ENCODE measurements at places on chromosomes 6 and 20. TPM values are rescaled to one million over a fixed set of nuclear protein-coding genes. Genes with fewer than 3 reads are reported as not detected.

DNA sequence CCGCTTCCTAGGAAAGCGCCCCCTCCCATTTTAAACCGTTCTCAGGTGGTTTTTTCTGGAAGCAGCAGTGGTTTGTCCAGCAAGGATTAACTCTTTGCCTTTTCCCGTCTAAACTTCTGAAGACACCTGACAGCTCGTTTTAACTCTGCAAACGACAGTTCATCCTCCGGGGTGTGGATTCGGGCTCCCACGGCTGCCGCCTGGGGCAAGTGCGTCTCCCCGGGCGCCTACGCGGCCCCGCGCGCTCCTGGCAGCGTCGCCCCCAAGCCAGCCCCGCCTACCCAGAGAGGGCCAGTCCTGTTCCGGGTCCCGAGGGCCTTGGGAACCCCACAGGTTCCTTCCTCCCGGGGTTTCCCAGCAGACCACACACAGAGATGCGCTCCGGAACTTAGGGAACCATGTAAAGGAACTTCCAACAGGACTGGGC lies 54.4 kb downstream of the PRR18 start:
- H3K36me3 ChIP-seq: no peaks in the 10 kb centered on the region
- H3K27me3 ChIP-seq: peaks cover 29% of the 10 kb centered on the region
- H3K4me3 ChIP-seq: peak overlapping the region; percentile 49
- H3K4me1 ChIP-seq: peaks cover 26% of the 10 kb centered on the region
- H3K27ac ChIP-seq: no peak overlapping the region
- no peak for DNase-seq

DNA sequence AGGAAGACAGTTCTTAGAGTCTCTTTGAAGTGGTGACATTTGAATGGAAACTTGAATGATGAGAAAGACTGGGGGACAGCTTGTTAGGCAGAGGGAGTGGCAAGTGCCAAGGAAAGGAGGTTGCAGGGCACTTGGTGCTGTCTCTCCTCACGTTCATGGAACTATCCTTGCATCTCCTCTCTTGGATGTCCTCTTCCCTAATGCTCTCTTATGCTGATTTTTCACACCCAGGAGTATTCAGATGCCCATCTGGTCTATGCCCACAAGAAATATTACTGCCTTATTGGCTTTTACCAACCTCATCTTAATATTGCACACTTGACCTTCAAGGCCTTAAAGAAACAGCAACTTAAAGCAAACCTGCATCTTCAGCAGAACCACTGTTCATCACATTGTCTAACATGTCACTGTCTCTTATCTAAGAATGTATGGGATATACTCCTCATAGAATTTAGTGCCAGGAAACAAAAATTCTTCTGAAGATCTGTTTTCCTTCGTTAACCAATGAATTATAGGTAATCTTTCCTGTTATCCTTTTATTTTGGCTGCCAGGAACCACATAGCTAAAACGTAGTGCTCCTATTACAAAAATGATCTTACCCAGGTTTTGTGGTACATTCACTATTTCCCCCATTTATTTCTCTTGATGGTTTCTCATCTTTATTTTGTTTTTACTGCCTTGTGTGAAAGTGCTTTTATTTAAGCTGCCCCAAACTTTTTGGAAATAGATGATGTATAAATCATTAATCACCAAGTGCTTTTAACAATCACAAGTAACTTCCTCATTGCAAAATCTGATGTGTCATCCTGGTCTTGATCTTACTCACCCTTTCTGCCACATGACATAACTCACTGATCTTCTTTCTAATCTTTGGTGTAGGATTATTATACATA lies 12.8 kb downstream of the RGS17 start:
- H3K4me3 ChIP-seq: no peak overlapping the region
- H3K27me3 ChIP-seq: no peaks in the 10 kb centered on the region
- no peaks in the 10 kb centered on the region for H3K36me3 ChIP-seq
- H3K4me1 ChIP-seq: no peaks in the 10 kb centered on the region

GRCh38 chr6:36945301-36945700 lies 9.2 kb upstream of the PI16 start:
- no peak overlapping the region for H3K27ac ChIP-seq
- H3K4me3 ChIP-seq: no peak overlapping the region
- peaks cover 4% of the 10 kb centered on the region for H3K27me3 ChIP-seq
- H3K4me1 ChIP-seq: peaks cover 26% of the 10 kb centered on the region
- no peaks in the 10 kb centered on the region for H3K36me3 ChIP-seq

GRCh38 chr6:163501439-163501838 lies 86.9 kb downstream of the QKI start:
- DNase-seq: no peak
- no peak overlapping the region for H3K4me3 ChIP-seq
- no peak overlapping the region for H3K27ac ChIP-seq
- no peaks in the 10 kb centered on the region for H3K36me3 ChIP-seq
- peaks cover 3% of the 10 kb centered on the region for H3K4me1 ChIP-seq
- H3K27me3 ChIP-seq: no peaks in the 10 kb centered on the region

DNA sequence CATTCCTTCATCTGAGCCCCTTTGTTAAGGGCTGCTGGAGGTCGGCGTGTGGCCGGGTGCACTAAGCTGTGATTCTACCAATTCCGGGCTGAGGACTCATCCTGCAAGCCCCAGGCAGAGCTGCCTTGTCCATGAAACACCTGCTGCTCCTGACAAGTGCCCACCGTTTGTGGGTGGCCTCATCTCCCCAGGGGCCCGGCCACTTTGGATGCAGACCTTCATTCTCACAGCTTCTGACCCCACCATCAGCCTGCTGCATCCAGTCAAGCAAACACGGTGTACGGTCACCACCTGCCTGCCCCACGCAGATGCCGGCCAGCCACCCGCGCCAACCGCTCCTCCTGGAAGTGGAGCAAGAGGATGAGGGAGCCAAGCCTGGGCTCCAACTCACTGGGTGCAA lies 382.7 kb downstream of the THBS2 start:
- H3K27me3 ChIP-seq: no peaks in the 10 kb centered on the region
- no peaks in the 10 kb centered on the region for H3K4me1 ChIP-seq
- DNase-seq: no peak
- no peak overlapping the region for H3K4me3 ChIP-seq

HRH3 gene
- total RNA-seq: not detected

IL17F gene
- total RNA-seq: not detected

- no peaks in the 10 kb centered on the region for H3K27me3 ChIP-seq
- no peak overlapping the region for H3K4me3 ChIP-seq
- no peaks in the 10 kb centered on the region for H3K36me3 ChIP-seq
- H3K27ac ChIP-seq: no peak overlapping the region
- H3K4me1 ChIP-seq: no peaks in the 10 kb centered on the region
Measured at GRCh38 chr6:164246082-164246481, 831.6 kb downstream of the QKI start.

DNA sequence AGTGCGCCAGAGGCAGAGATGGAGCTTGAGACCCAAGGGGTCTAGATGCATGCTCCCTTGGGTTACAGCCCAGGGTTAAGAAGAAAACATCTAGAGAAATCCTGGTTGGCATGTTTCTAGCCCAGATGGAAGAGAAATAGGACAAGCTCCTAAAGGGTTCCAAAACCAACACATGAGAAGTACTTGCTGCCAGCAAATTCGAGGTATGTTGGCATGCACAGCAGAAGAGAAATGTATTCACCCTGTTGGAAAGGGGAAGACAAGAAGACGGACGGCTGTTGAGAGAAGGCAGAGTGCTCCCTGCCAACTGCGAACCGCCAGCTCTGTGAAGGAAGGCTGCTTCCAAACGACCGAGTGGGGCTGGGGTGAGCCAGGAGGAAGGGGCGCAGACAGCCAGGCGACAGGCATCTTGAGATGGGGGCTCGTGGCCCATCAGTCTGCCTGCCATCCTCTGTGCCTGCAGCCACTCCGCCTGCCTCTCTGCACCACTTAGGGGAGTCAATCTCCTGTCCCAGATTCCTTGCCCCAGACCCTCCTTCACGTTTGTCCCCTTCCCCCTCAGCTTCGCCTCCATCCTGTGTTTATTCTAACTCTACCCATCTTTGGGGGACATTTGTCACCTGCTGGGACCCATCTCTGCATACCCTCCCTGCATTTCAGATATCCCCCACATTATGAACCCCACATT lies 249.2 kb downstream of the CDC5L start:
- no peaks in the 10 kb centered on the region for H3K36me3 ChIP-seq
- no peaks in the 10 kb centered on the region for H3K4me1 ChIP-seq
- H3K27ac ChIP-seq: no peak overlapping the region
- no peak for DNase-seq
- no peaks in the 10 kb centered on the region for H3K27me3 ChIP-seq

GRCh38 chr6:10375391-10375969 lies 39.4 kb downstream of the TFAP2A start:
- no peak overlapping the region for H3K27ac ChIP-seq
- H3K27me3 ChIP-seq: peaks cover 6% of the 10 kb centered on the region
- no peaks in the 10 kb centered on the region for H3K4me1 ChIP-seq
- H3K4me3 ChIP-seq: no peak overlapping the region

DNA sequence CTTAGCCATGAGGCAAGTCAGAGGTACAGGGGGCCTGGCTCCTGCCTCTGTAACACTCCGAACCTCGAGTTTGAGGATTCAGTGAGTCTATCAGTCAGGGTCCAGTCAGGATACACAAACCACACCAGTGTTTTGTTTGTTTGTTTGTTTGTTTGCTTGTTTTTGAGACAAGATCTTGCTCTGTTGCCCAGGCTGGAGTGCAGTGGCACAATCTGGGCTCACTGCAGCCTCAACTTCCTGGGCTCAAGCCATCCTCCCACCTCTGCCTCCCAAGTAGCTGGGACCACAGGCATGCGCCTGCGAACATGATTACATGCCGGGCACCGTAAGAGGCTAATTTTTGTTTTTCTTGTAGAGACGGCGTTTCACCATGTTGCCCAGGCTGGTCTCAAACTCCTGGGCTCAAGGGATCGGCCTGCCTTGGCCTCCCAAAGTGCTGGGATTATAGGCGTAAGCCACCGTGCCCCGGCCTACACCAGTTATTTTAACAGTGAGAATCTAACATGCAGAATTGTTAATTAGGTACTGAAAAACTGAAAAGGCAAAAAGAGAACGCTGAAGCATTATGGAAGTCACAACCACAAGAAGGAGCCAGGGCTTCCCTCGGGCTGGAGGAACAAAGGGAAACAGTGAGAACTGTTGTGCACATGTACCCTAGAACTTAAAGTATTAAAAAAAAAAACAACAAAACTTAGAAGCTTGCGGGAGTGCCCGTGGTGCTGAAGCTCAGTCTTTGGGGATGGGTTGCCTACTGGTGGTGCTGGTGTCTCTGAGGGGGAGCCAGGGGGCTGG lies 40.4 kb downstream of the SRSF3 start:
- no peaks in the 10 kb centered on the region for H3K27me3 ChIP-seq
- no peak overlapping the region for H3K4me3 ChIP-seq
- no peak overlapping the region for H3K27ac ChIP-seq
- peaks cover 6% of the 10 kb centered on the region for H3K4me1 ChIP-seq

DNA sequence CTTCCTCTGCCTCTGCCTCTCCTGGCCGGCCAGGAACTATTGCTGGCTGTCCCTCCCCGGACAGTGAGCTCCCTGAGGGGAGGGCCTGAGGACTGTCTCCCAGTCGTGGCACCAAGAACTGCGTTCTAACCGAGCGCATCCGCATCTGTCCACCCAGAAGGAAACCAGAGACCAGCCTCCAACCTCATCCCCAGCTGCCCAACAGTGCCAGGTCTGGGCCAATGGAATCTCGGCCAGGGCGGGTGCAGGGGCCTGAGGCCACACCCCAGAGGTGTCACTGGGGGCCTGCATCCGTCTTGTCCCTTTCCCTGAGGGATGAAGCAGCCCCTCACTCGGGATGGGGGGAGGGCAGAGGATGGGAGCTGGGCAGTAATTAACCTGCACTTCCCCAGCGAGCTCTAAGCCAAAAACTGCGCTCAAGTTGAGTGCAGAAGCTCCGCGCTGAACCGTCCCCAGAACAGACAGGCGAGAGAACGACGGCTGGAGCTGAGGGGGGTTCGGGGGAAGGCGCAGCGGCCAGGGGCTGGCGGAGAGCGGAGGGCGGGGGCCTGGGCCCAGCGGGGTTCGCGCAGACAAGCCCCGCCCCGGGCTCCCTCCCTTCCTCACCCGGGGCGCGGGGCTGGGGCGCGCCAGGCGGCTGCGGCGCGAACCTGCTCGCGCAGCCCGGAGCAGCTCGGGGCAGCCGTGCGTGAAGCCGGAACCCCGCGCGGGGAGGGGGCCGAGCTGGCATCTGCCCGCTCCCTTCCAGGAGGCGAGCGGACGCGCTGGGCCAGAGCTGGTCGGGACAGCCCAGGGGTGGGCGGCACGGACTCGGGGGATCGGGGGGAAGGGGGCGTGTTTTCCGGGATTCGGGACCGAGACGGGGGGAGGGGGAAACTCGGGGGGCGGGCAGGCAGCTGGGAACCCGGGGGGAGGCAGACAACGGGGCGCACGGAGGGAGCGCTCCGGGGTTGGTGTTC lies 1.4 kb downstream of the TFEB start:
- peaks cover 54% of the 10 kb centered on the region for H3K4me1 ChIP-seq
- no peaks in the 10 kb centered on the region for H3K36me3 ChIP-seq
- peak overlapping the region; percentile 80 for H3K4me3 ChIP-seq
- peak overlapping the region; percentile 93 for H3K27ac ChIP-seq
- H3K27me3 ChIP-seq: no peaks in the 10 kb centered on the region
- peak; percentile 93 for DNase-seq
